ENCODE measurements at places on chromosomes 2 and 18.

DNA sequence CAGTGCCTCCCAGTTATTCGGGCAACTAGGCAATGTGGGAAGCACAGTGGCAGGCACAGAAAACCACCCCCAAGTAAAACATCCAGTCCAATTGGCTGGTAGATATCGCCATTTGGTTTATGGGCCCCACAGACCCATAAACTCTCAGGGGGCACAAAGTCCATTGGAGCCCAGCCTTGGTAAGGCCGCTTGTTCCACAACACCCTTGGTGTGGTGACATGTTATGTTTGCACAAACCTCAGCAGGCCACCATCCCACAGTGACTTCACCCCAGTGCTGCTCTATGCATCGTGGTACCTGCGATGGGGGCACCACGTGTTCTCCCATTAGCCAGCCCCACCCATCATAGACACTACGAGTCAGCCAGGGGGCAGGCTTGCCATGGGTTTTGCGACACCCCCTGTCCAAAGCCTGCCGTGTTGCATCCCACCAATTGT lies 18.5 kb downstream of the PHOSPHO2 start:
- no peak overlapping the region for H3K27ac ChIP-seq
- no peaks in the 10 kb centered on the region for H3K36me3 ChIP-seq
- H3K4me1 ChIP-seq: peaks cover 25% of the 10 kb centered on the region
- H3K27me3 ChIP-seq: no peaks in the 10 kb centered on the region
- H3K4me3 ChIP-seq: no peak overlapping the region
- DNase-seq: no peak

DNA sequence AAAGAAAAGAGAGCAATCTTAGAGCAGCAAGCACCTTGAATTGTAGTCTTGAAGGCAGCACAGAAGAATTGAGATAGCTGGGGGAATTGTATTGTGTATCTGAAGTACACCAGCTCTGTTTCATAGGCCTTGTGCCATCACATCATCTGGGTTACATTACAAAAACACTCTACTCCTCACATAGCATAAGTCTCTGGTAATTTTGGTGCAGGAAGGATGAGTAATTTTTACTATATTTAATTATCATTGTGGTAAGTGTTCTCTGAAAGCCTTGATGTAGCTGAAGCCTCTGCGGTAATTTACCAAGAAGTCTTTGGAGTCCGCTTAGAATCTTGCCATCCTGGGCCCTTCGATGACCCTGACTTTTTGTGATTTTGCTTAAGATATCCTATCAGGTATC lies 291.1 kb downstream of the ARHGAP15 start:
- H3K27me3 ChIP-seq: no peaks in the 10 kb centered on the region
- no peaks in the 10 kb centered on the region for H3K36me3 ChIP-seq
- H3K4me3 ChIP-seq: no peak overlapping the region
- H3K4me1 ChIP-seq: no peaks in the 10 kb centered on the region

DNA sequence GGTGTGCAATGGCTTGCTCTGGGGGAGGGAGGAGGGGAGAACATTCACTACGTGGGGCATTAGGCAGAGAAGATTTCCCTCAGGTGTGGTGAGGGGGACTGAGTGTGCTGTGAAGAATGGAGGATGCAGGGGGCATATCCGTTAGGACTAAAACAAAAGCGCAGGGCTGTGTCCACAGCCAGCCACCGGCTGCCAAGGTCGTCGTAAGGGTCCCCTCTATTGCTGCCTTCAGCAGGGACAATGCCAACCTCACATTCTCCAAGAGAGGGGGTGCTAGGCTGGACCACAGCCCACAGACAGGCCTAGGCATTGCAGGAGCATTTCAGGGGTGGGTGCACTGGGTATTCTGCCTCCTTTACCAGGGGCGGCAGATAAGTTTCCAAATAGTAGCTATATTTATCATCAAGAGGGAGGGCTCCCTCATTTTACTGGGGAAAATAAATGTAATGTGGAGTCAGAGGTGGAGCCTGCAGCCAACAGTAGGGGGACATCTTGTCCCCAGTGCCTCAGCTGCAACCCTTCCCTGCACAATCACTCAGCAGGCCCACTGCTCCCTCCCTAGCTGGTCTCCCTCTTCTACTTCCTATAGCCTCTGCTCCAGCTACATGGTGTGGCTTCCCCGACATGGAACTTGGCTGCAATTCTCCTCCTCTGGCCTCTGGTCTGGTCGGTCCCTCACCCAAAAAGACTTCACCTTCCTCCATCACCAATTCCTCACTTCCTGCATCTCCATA lies 74.9 kb upstream of the OTOF start:
- peaks cover 39% of the 10 kb centered on the region for H3K27me3 ChIP-seq
- DNase-seq: no peak

GRCh38 chr18:22488554-22488953 lies 70.8 kb upstream of the CTAGE1 start:
- H3K27ac ChIP-seq: no peak overlapping the region
- H3K4me3 ChIP-seq: no peak overlapping the region
- peaks cover 4% of the 10 kb centered on the region for H3K4me1 ChIP-seq
- H3K27me3 ChIP-seq: no peaks in the 10 kb centered on the region
- DNase-seq: no peak

DNA sequence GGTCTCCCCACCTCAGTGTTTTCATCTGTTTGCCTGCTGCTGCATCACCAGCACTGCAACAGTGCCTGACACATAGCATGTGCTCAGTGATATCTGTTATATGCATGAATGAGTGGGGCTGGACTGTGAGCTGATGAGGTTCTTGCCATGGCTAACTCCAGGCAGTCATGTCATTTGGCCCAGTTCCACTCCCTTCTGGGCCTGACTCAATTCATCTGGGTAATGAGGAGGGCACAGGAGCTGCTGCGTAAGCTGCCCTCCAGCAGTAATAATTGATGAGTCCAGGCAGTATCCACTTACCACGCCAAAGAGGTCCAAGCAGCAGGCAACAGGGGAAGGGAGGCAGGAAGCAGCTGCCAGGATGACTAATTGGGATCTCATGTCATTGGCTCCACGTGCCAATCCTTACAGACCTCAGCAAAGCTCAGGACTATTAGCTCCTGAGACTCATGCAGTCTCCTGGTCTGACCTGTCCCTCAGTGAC lies 34.1 kb upstream of the MAT2A start:
- DNase-seq: peak; percentile 26
- H3K36me3 ChIP-seq: no peaks in the 10 kb centered on the region
- peak overlapping the region; percentile 75 for H3K27ac ChIP-seq

- H3K27me3 ChIP-seq: no peaks in the 10 kb centered on the region
- DNase-seq: no peak
- H3K4me3 ChIP-seq: no peak overlapping the region
- no peaks in the 10 kb centered on the region for H3K36me3 ChIP-seq
- peaks cover 2% of the 10 kb centered on the region for H3K4me1 ChIP-seq
Measured at GRCh38 chr18:13176847-13177246, 41.7 kb upstream of the LDLRAD4 start.

GRCh38 chr2:120511947-120512710 lies 166.2 kb downstream of the INHBB start:
- DNase-seq: no peak
- no peak overlapping the region for H3K27ac ChIP-seq
- H3K4me1 ChIP-seq: peaks cover 12% of the 10 kb centered on the region
- H3K36me3 ChIP-seq: no peaks in the 10 kb centered on the region
- H3K27me3 ChIP-seq: no peaks in the 10 kb centered on the region

GRCh38 chr2:233381638-233381995 lies 27.3 kb downstream of the DGKD start:
- H3K4me1 ChIP-seq: peaks cover 44% of the 10 kb centered on the region
- no peak overlapping the region for H3K4me3 ChIP-seq
- no peaks in the 10 kb centered on the region for H3K36me3 ChIP-seq
- DNase-seq: no peak
- H3K27ac ChIP-seq: no peak overlapping the region

DNA sequence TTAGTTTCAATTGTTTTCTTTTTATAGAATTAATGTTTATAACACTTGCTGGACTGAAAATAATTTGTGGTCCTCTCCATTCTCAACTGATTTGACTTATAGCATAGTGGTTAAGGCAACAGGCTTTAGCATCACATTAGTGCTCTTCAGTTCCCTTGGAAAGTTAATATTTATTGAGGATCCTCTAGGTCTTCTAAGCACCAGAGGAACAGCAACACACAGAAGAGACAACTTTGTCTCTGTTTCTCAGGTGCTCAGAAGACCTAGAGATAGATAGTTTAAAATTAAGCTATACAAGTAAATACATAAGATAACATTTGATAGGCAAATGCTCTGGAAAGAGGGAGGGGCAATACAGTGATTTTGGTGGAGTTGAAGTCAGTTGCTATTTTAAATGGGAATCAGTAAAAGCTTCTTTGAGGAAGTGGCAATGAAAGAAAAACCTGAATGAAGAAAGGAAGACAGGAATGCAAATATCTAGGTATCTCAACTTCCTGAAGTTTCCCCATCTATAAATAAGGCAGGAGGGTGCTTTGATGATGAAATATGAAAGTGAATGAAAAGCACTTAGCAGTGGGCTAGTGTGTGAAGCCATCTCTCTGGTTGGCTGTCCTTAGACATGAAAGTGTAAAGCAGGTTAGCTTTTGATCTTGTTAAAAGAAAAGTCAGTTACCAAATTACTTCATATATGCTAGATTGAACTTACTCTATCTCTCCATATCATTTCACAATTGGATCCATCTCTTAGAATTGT lies 7.9 kb downstream of the NEUROD1 start:
- H3K4me1 ChIP-seq: no peaks in the 10 kb centered on the region
- H3K27me3 ChIP-seq: no peaks in the 10 kb centered on the region
- no peak overlapping the region for H3K4me3 ChIP-seq
- no peak overlapping the region for H3K27ac ChIP-seq
- DNase-seq: no peak
- H3K36me3 ChIP-seq: no peaks in the 10 kb centered on the region

GRCh38 chr18:70044632-70045031 lies 97.0 kb upstream of the CD226 start:
- no peaks in the 10 kb centered on the region for H3K27me3 ChIP-seq
- H3K27ac ChIP-seq: no peak overlapping the region
- no peaks in the 10 kb centered on the region for H3K36me3 ChIP-seq
- DNase-seq: no peak

- no peak for DNase-seq
- H3K27me3 ChIP-seq: no peaks in the 10 kb centered on the region
- no peaks in the 10 kb centered on the region for H3K4me1 ChIP-seq
- H3K4me3 ChIP-seq: no peak overlapping the region
Measured at GRCh38 chr2:209970711-209971110, 31.7 kb upstream of the RPE start.

DNA sequence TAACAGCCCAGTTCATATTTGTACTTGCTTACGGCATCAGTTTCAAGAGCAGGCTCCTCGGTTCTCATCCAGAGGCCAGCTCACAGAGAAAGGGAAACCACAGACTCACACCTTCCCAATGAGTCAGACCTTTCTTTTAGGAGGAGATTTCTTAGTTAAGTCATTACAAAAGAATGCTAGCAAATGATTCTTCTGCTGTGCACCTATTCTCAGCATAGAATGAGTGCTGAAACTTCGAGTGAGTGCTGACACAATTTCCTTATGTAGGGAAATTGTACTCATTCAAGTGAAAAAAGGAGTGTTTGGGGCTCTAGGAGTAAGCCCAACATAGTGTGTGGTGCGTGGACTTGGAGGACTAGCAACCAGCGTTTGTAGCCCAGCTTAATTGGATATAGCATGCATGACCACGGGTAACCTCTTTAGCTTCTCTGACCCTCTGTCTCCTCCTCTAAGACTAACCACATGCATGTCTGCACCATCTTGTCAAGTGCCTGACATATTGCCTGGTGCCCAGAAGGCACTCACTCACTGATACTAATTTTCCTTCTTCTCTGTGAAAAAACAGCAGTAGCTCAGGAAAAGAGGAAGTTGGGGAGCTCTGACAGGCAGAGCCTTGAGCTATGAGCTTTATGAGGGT lies 87.0 kb downstream of the ALPK2 start:
- H3K27me3 ChIP-seq: no peaks in the 10 kb centered on the region
- DNase-seq: no peak
- H3K27ac ChIP-seq: peak overlapping the region; percentile 50
- no peaks in the 10 kb centered on the region for H3K36me3 ChIP-seq
- H3K4me3 ChIP-seq: no peak overlapping the region
- H3K4me1 ChIP-seq: peaks cover 6% of the 10 kb centered on the region

GRCh38 chr2:38462121-38462661 lies 85.1 kb upstream of the ATL2 start:
- no peak overlapping the region for H3K4me3 ChIP-seq
- H3K27me3 ChIP-seq: no peaks in the 10 kb centered on the region
- H3K27ac ChIP-seq: no peak overlapping the region
- peak; percentile 89 for DNase-seq

DNA sequence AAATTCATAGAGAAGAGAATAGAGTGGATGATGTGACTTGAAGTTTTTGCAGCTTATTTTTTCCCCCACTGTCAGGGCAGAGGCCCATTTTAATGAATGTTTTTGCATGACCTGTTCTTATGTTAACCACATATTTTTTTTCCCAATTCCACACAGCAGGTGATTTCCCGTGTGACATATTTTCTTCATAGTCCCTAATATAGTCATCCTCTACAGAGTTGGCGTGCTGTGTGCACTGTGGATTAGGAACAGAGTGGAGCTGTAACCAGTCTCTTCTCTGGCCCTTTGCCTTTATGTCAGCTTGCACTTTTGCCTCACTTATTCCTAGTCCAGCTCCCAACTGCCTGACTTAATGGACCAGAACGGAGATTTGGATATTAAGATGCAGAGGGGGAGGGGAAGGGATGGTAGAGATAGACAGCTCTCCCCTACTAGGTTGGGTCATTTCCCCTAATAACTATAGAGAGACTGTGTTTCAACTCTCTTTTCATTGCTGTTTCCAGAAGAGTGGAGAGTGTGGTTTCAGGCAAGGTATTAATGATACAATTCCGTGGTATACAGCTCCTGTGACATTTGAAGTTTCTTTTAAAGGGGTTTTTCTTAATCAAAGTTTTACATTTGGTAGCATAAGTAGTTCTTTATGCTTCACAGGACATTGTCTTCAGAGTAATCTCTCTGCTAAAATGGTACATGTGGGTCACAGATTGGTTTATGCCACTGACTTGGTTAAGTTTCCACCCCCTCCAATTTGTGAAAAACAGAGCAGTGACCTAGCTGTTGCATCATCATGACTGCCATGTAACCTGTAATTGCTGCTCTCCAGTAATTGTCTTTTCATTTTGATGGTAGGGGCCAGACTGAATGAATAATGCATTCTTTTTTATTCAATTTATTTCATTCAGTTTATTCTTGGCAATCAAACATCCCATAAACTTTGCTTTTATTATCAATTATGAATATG lies 161.3 kb downstream of the HAUS1 start:
- no peak for DNase-seq
- peaks cover 28% of the 10 kb centered on the region for H3K4me1 ChIP-seq
- peaks cover 9% of the 10 kb centered on the region for H3K36me3 ChIP-seq
- no peak overlapping the region for H3K4me3 ChIP-seq
- no peak overlapping the region for H3K27ac ChIP-seq

GRCh38 chr18:32093102-32093511 lies 1.4 kb downstream of the RNF138 start:
- H3K4me3 ChIP-seq: peak overlapping the region; percentile 99
- peaks cover 22% of the 10 kb centered on the region for H3K4me1 ChIP-seq
- H3K27me3 ChIP-seq: no peaks in the 10 kb centered on the region
- no peaks in the 10 kb centered on the region for H3K36me3 ChIP-seq
